Cardiac septum (tissue), 1 donor: ENCODE measurements at places on chromosomes 11 and 22. TPM values are rescaled to one million over a fixed set of nuclear protein-coding genes. Genes with fewer than 3 reads are reported as not detected.

The SLC22A25 gene
- not detected for total RNA-seq

The IL10RA gene
- total RNA-seq = 3.0 TPM

The PI4KA gene
- total RNA-seq = 52.6 TPM

The RIMBP3B gene
- total RNA-seq = 0.08 TPM

The RASL10A gene
- total RNA-seq = 1.3 TPM

The CRACR2B gene
- total RNA-seq = 12.2 TPM

The AIFM3 gene
- 0.54 TPM for total RNA-seq

The RAG1 gene
- 1.2 TPM for total RNA-seq

The POU2AF3 gene
- total RNA-seq = not detected

The LDHAL6A gene
- total RNA-seq = not detected

The OR51E2 gene
- not detected for total RNA-seq

The ACTN3 gene
- total RNA-seq = 0.11 TPM

GRCh38 chr22:43263645-43264514 is 76.9 kb upstream of the TTLL12 start:
- no peak for DNase-seq

DNA sequence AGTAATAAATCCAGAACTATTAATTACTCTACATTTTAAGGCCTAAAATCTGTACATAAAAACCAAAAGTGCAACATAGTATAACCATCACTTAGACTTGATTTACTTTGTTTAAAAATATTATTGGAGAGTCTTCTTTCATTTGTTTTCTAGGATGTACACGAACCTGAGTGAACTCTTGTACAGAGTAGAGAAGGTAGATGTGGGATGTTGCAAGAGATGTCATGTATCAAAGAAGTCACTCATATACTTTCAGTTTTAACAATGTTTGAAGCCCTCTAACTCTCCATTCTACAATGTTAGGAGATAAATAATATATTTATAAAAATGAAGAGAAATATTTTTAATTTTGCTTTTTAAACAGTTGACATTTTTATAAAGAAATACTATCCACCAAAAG is 38.6 kb downstream of the SOX6 start:
- no peak for DNase-seq

GRCh38 chr11:65430406-65431217 is 8.0 kb downstream of the NEAT1 start:
- no peak for DNase-seq

DNA sequence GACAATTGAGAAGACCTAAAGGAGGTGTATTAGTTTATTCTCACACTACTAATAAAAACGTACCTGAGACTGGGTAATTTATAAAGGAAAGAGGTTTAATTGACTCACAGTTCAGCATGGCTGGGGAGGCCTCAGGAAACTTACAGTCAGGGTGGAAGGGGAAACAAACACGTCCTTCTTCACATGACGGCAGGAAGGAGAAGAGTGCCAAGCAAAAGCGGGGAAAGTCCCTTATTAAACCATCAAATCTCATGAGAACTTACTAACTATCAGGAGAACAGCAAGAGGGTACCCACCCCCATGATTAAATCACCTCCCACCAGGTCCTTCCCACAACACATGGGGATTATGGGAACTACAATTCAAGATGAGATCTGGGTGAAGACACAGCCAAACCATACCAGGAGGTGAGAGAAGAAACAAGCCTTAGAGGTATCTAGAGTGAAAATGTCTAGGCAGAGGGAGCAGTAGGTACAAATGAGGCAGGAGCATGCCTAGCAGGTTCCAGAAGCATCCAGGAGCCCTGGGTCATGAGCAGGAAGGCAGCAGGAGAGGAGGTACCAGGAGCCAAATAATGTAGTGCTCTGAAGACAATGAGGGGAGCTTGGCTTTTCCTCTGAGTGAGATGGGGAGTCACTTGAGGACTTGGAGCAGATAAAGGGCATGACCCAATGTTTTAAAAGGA is 31.6 kb downstream of the IL10RA start:
- DNase-seq = no peak

GRCh38 chr11:45110562-45110961 is 35.9 kb upstream of the PRDM11 start:
- no peak for DNase-seq

DNA sequence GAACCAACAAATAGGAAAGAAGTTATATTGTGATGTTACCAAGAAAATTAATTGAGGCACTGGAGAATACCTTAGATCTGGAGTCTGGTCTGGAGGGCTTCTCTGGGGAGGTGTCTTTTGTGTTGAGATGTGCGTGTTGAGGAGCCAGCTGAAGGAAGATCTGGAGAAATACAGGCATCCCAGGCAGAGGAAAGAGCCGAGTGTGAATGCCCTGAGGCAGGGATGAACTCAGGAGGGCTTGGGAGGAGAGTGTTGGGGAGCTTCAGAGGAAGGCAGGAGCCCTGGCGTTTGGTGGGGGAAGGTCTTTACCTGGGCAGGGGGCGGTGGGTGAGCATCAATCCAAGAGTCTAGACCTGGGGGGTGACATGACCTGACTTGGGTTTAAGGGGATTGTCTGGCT is 13.1 kb downstream of the SYNGR1 start:
- no peak for DNase-seq

DNA sequence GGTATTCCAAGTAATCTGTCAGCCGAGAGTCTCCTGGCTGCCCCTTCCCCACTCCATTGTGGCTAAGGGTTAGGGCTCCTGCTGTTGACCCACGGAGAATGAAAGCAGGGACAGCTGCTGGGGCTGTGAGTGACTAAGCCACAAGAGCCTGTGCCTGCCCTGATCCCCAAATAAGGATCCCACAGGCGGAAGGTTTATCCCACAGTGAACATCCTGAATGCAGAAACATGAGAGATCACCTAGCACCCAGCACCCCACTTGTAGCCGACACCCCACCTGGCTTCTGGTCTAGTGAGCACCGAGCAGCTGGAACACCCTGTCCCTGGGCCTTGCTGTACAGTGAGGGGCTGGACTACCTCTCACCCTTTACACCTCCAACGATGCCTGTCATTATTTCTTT is 117.7 kb upstream of the LMO1 start:
- DNase-seq = no peak

DNA sequence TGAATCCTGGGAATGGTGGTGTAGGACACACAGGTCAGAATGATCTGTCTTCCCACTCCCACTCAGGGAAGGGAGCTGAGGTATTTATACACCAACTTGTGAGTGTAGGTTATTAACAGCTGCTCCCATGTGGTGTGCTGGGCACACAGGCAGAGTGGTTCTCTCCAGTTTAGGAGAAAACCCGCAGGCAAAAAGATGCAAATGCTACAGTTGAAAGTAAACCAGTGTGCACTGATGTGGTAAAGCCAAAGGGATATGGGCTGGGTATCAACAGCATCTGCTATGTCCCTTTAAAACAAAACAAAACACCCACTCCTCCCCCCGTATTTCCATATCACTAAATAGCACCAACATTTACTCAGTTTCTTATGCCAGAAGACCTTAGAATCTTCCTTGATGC is 75.4 kb upstream of the SYT13 start:
- no peak for DNase-seq

- DNase-seq = no peak
Observed at GRCh38 chr22:19275104-19275503, 16.4 kb downstream of the CLTCL1 start.

DNA sequence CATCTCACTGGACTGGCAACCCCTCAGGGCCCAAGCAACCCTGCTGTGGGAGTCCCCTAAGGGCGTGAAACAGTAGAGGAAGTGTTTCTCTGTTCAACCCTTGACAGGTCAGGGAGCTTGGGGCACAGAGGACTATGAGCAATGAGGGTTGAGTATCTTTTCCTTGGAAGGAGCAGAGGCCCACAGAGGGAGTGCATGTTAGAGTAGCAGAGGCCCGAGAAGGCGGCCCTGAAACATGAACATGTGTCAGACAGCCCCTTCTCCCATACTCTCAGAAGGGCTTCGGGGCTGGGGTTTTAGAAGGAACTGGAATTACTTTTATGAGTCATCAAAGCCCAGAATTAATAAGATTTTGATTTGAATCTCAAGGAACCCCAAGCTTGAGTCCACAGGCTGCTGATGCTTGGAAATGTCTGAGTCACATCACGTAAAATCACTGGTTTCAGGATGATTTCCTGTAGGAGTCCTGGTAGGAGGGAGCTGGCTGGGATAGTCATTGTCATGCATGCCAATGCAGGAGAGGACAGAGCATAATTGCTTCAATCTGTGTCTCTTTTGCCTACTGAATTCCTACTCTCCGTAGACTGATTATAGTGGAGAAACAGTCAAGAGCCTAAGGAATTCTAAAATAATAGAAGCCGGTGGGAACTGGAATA is 22.6 kb downstream of the C11orf71 start:
- DNase-seq = no peak

- DNase-seq = no peak
Observed at GRCh38 chr11:122241566-122241965, 125.6 kb upstream of the BLID start.

GRCh38 chr11:131378931-131379330 is 8.5 kb downstream of the NTM start:
- no peak for DNase-seq

DNA sequence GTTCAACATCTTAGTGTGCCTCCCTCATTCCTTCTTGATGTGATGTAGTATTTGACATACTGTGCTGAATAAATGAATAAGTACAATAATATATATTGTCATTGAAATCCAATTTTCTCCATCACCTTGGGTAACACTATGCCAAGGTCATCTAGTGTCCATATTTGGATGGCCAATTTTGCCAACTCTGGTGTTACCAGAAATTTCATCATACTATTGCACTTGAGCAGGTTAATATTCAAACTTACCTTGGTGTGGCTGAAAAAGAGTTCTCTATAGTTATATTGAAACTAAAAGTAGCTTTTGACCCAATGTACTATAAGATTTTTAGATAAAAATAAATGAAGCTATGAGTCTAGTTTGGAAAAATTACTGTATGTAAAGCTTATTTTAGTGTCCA is 98.2 kb upstream of the SLC6A5 start:
- no peak for DNase-seq

DNA sequence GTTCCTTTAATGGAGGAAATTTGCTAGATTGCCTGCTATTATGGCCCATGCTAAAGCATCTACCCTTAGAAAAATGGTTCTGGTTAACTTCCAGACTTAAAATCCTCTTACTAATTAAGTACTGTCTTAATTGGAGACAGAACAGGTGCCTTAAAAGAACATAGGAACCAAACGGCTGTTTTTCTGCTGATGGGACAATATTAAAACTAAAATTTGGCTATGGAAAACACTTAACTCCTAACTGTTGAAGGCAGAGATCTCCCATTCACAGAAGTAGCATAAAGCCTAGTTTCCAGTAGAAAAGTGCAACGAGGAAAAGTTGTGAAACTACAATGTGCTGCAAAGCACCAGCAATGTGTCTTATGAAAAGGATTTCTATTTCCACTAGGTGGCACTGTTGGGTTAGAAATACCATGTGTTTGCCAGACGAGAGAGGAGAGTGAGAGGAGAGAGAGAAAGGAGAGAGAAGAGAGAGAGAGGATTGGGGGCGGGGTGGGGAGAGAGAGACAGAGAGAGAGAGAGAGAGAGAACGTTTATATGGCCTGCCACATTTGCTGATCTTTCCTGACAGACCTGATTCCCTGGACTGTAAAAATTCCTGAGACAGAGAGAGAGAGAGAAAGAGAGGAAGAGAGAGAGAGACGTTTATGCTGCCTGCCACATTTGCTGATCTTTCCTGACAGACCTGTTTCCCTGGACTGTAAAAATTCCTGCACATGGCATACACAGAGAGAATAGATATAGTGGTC is 51.5 kb downstream of the FAM181B start:
- DNase-seq = no peak

DNA sequence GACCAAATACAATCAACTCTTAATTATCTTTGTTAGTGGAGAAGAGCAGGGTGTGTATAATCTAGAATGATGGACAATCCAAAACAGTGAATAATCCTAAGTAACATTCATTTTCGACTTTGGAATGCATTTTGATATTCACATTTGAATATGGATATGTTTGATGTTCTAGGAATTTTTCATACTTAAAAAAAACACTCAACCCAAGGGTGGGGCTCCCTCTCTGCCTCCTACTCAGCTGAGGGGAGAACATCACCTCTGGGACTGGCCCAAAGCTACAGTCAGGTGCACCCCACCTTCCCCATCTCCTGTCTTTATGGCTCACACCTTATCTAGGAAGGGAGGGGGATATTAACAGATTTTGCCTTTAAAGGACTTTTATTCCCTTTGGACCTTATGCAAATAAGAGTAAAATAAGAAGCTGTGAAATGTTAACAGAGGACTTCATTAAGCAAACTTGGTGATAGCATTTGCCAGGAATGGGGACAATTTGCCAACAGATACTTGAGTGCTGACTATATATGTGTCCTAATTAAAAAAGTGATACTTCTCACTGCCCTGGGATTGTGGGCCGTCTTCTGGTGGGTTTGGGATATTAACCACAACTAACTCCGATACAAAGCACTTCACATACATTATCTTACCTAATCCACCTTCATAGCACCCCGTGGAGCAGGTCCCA is 187.0 kb downstream of the ST3GAL4 start:
- DNase-seq = no peak

DNA sequence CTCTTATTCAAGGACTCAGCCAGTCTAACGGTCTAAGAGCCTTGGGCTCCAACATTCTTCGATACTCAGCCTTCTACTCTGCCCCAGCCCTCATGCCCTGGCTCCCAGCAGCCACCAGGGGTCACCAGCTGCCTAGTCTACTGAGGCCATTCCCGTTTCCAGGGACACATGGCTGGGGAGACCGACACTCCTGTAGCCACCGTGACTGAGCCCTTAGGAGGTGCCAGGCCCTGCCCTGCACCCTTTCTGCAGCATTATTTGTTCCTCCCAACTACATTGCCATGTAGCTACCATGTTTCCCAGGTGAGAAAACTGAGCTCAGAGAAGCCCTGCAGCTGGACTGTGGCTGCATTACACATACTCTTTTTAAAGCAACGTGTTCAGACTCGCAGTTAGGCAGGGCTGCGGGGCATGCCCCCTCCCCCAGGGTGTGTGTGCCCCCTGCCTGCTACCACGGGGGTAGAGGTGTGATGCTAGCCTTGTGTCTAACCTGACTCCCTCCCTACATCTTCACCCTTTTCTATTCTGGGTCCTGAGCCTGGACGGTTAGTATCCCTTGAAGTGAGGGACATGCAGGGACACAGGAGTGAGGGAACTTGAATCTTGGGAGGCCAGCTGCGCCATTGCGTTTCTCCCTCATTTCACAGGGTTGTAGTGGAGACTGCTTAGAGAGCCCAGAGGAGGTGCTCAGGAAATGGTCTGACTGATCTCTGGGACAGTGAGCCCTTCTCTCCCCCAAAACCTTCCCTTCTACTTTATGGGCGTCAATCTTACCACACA is 17.5 kb downstream of the ATG16L2 start:
- DNase-seq = peak; percentile 94

GRCh38 chr11:58924230-58924629 is 15.1 kb upstream of the GLYATL1 start:
- no peak for DNase-seq

- peak; percentile 97 for DNase-seq
Observed at GRCh38 chr11:31509429-31510345, at the start of the genes ELP4 and IMMP1L. Gene ELP4, plus strand, starts transcription at chr11:31509767. Its CDS starts 18 bp downstream, at chr11:31509785. Gene IMMP1L, minus strand, starts transcription at chr11:31509622. Its CDS starts 46,346 bp downstream, at chr11:31463276.
